NCI-H2029 (cell line): ENCODE measurements at places on chromosomes 4 and X.
A peak's percentile ranks its signal among the peaks of the same experiment; 100 is the strongest.

DNA sequence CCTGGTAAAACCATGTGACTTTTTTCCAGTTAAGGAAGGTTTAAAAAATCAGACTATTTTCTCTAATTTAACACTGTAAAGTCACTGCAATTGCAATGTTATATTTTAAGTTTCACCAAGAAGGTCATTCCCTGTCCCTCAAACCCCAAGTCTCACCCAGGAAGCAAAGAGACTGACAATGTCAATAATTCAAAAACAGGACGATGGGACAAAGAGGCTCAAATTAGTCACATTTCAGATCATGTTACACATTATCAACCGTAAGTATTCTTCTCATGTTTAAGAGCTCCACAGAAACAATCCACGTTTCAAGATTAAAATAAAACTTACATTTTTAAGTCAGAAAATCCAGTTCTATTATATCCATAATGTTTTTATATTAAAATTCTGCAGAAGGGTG, 13.2 kb downstream of the SHISA3 start:
- no peak for DNase-seq

- DNase-seq, result no peak
Observed at GRCh38 chr4:41410049-41410448, 127.9 kb upstream of the LIMCH1 start.

DNA sequence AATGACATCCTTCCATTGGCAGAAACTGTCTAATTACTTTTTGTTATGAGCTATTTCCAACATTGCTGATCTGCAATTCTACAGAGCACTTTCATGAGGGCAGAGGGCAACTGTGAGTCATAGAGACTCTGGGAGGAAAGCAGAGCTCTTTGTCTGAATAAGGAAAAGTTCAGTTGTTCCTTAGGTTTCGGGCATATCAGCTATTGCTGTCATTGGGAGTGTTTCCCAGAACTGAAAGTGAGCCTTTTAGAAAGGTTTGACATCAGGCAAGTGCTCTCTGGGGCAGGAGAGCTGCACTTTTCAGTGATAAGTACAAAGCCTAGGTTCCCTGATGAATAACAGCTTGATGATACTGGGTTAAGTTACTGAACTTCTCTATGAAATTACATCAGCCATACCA, 119.2 kb upstream of the EDNRA start:
- DNase-seq, result no peak

DNA sequence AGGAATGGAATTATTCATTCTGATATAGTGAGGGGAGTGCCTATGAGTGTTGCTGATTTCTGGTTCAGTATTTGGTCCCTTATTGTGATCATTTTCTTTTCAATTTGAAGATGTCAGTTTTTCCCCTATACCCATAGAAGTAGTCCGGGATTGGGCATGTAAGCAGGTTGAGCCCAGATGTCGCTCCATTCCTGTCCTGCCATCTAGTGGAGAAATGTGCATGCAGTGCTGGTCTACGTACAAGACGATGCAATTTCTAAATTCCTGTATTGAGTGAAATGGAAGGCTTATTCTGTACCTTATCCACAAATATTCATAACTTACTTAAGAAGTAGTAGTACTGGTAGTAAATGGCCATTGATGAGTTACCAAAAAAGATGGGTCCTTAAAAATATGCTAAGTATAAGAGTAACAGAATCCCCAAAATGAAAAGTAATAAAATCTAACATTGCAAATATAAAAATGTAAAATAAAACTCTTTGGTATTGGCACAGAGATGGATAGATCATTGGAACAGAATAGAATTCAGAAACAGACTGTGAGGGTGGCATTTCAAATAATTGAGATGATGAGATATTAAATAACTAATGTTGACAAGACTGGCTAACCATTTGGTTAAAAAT, 60.9 kb downstream of the UGT8 start:
- DNase-seq, result peak; percentile 60

- DNase-seq, result no peak
Observed at GRCh38 chr4:183287309-183287659, 32.8 kb downstream of the CLDN22 start.

- DNase-seq, result no peak
Observed at GRCh38 chr4:182576601-182577289, 333.5 kb downstream of the TENM3 start.

GRCh38 chr4:36322921-36323354, 41.5 kb downstream of the DTHD1 start:
- no peak for DNase-seq

DNA sequence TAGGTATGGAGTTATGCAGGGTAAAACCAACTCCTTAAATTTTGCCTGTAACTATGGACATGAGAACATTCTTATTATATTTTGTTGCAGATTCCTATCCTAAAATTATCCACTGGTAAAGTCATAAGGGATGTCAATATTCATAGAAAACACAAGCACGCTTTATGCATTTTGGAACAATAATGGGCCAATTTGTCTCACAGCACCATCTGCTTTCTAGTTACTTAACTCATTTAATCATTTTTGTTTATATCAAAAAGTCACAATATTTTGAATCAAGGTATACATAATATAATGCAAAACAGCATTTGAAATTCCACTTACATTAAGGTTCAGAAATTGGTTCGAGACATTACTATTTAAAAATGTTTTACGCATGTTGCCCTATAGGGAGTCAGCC, 203.0 kb downstream of the GABRG1 start:
- no peak for DNase-seq

GRCh38 chr4:47715716-47716416, 122.0 kb downstream of the CORIN start:
- no peak for DNase-seq

DNA sequence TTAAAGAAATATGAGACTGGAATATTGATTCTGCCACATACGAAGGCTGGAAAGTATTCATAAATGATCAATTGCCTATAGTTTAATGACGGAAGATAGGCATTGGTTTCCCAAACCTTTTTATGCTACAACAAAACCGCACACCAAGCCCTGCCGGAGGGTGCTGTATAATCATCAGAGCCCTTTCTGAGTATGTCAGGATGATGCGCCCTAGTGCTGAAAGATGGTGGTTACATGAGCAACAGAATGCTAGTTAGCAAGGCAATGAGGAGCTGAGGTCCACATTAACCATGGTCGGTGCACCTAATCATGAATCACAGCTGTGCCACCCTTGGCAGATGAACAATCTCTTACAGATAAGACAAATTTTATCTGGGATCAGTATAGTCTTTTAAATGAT, 491.1 kb downstream of the PACRGL start:
- DNase-seq, result no peak

DNA sequence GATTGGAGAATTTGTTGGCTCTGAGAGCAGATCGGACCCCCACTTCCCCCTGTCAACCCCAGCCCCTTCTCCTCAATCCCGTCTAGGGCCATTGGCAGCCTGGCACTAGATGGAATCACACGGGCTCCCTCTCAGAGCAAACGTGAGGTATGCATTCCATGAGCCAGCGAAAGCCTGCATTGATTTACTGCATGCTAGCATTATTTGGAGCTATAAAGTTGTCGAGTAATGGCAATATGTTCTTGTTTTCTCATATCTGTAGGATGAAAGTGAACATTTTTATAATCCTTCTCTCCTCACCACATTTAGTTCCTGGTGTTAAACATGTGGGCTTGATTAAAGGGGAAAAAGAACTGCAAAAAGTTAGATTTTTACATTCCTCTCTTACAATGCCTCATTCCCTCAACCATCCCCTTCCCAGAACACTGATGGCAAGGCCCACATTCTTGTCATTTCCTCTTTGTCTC, 159.2 kb downstream of the SPRY1 start:
- DNase-seq, result no peak

DNA sequence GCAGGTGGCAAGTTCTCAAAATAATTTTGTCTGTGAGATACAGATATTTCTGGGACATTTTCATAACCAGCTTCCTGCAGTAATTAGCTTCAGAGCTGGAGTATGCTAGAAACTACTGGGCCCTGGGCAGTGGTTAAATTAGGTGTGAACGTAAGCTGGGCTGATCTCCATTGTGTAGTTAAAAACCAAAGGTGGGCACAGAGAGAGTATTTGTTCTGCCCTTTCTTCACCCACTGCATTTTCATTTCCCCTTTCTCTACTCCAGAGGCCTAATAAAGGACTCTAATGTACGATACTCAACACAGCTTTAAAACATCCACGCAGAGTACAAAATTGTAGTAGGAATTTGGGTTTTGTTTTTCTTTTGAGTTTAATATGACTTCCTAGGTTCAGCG, 252.7 kb downstream of the SPRY1 start:
- no peak for DNase-seq

- DNase-seq, result no peak
Observed at GRCh38 chrX:13791559-13791958, 25.3 kb downstream of the GPM6B start.

DNA sequence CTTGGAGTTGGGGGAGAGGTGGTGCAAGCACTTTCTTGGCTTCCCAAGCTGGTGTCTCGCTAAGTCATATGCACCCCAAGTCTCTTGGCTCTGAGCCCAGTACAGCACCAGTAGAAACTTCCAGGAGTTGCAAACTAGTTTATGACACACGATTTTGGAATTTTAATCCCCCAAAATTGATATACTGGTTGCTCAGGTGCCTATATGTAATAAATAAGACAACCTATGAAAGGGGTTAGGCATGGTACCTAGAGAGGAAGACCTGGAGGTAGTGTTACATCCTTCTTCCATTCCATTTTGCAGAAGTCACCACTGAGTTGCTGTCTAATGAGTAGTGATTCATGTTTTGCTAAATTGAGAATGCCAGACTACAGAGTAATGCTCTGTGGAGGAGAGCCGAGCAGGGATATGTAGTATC, 4.3 kb upstream of the SLC4A4 start:
- no peak for DNase-seq

DNA sequence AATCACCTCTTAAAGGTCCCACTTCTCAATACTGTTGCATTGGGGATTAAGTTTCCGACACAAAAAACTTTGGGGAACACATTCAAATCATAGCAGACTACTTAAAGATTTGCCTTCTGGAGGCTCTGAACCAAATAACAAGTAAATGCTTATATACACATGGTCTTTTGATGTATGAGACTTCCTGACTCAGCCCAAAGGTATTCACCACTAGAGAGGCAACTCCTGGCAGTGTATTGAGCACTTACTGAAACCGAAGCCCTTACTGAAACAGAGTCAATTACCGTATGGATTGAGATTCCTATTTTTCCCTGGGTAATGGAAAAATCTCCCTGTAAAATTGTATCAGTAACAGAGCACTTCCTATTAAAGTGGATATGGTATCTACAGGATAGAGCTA, 45.4 kb downstream of the ZCCHC13 start:
- DNase-seq, result no peak

- DNase-seq, result no peak
Observed at GRCh38 chr4:145734576-145735346, 54.8 kb downstream of the C4orf51 start.

DNA sequence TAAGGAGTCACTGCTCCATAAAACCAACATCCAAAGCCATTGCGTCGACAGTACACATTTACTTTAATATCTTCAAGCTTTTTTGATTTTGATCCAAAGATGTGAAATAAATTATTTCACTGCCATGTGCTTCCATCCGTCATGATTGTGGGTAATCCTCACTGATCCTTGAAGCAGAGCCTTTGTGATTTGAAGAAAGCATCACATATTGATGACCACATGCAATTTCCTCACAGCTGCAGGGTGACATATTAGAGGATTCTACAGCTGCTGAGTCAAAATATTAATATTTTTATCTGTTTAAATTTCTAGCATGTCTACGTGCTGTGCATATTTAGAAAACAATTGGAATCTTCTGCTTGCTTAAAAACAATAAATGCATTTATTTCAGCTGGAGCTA, 196.8 kb upstream of the ANXA3 start:
- no peak for DNase-seq

DNA sequence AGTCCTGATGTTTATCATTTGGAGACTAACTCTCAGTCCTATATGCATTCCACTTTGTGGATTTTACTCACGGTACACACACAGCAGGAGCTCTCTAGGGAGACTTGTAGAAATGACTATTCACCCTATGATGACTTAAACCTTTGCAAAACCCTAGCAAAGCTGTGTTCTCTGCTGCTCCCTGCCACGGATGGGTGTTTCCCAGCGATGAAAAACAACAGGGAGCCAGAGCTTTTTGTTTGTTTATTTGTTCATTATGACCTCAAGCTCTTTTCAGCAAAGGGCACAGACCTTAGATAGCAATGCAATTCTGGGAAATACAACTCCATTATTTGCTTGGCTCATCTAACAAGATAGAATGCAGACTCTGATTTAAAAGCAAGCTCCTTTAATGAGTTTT, 156.6 kb downstream of the GRIA3 start:
- DNase-seq, result no peak

DNA sequence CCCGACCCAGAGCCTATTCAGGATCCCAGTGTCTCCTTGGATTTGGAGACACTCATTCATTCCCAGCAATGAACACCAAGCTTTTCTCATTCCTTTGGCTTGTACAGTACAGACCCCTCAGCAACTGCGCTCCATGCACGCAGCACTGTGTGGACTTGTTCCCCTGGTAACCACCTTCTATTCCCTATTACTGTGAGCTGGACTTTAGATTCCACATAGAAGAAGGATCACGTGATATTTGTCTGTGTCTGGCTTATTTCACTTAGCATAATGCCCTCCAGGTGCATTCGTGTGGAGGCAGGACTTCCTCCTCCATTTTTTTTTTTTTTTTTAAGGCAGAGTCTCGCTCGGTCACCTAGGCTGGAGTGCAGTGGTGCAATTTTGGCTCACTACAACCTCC, 106.4 kb downstream of the PHKA2 start:
- no peak for DNase-seq

DNA sequence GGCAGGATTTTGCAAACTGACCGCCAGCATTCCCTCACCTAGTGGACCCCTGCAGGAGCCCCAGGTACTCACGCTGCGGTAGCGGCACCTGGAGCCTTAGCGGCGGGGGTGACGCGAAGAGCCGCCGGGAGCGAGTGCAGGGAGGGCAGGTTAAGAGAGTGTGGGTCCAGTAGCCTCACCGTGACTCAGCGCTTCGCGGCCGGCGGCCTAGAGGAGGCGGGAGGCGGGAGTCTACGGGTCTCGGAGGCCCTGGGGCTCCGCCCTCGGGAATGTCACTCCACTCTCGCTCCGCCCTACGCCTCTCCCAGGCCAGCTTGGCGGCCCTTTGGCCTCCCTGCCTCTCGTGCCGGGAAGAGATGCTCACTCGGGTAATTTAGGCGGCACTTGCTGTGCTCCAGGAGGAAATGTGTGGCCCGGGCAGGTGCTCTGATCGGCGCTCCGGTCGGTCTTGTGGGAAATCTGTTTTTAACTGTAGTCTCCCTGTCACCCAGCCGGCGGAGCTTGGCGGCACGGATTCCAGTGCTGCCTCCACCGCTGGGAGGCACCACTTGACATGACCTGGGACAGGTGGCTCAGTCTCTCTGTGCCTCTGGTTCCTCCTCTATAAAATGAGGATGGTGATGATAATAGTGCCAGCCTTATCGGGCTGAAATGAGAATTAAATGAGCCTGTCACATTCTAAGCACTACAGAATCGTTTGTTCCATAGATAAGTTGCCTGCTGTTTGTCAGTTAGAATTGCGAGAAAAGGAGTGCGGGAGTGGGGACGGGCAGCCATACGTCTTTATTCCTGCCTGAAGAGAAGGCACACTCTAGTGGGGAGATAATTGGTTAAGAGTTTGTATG, at the start of gene PIR:
PIR (minus strand) TSS at position 216 of the 845 bp plus-strand sequence. CDS start 2,076 bp downstream, outside the sequence.
- DNase-seq, result peak; percentile 53
